ENCODE measurements at places on chromosomes 11 and 22.

DNA sequence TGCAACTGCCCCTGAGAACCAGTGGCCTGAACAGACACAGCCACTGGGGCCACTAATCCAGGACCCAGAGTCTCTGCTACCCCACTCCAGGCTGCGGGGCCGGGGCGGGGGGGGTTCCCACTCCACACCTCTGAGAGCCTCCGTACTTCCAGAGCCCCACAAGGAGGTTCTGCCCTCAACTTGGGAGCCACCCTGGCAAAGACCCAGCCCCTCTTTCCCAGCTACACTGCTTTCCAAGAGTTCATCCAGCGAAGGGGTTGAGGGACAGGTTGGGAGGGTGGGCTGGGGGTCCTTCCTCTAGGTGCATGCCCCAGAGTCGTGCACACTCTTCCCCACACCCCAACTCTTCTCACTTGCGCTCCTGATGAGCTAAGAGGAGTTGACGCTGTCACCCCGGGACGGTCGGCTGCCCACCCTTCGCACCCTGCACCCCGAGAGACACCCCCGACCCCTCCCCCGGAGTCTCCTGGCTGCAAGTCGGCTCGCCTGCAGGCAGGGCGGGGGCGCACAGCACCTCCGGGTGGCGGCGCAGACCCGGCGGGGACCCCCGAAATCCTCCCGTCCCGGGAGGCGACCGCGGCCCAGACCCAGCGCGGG is 531 bp downstream of the RAB3IL1 start:
- DNase-seq = no peak

DNA sequence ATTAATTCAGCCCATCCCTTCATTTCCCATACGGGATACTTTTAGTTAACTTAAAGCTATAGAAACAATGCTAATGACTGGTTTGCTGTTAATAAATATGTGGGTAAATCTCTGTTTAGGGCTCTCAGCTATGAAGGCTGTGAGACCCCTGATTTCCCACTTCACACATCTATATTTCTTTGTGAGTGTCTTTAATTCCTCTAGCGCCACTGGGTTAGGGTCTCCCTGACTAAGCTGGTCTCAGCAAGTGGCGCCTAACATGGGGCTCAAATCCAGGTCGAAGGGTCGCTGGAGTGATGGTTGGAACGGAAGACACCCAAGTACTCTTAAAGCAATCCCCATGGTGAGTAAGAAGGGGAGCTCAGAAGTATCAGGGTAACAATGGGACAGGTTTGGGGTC is 14.4 kb upstream of the OOSP1 start:
- DNase-seq = peak; percentile 3

DNA sequence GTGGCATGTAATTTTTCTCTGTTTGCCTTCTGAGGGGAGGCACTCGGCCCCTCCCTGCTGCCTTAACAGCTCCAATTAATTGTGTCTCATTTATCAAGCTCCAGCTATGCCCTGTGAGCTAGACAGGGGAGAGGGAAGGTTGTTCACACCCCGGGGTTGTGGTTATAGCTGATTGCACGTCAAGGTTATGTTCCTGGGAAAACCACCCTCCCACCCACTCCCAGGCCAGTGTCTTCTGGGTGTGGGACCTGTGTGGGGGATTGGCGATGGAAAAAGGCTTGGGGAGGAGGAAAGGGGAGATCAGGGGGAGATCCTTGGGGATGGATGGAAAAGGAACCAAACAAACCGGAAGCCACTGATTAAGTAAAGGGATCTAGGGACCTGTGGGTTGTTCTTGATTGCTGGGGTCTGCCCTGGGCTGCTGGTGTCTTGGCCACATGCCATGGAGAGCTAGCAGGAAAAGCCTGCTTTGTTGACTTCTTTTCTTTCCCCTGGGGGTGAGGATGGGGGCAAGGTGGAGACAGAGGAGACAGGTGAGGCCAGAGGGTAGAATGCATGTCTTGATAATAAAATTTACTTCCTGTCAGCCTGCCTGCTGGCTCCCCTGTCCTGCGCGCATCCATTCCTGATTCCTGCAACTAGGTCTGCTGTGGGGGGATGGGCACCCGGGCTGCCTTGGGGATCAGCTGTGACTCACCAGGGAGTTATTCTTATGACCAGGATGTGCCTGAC is 13.5 kb upstream of the SORL1-AS1 start:
- peak; percentile 50 for DNase-seq

- DNase-seq = no peak
Measured at GRCh38 chr11:2177076-2177475, 5.5 kb upstream of the TH start.

DNA sequence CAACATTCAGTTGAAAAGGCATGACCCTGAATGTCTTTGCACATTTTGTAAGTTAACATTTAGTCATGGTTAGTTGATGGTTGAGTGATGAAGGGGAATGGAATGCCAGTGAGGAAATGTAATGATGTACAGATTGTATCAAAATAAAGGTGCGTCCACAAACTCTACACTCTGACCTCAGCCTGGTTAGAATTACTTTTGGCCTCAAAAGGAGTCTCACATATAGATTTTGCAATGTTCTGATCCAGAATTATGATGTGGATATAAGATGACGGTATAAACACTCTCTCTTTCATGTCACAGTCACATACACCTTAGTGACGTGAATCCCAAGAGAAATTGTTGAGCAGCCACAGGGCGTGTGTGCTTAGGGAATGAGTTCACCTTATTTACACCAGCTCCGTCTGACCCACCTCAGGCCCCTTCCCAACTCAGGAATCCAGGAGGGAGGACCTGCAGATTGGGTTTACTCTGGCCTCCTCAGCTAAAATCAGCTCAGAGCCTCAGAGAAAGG is 100.1 kb downstream of the RDX start:
- no peak for DNase-seq

DNA sequence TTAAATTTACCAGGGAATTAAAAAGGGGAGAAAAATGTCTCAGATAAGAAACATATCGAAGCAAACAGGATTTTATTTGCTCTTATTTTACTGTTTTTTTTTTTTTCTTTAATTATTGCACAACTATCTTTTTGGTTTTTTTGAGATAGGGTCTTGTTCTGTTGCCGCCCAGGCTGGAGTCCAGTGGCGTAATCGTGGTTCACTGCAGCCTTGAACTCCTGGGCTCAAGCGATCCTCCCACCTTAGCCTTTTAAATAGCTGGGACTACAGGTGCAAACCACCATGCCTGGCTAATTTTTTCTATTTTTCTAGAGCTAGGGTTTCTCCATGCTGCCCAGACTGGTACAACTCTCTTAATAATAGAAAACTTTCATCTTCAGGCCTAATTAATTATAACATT is 32.5 kb downstream of the DRG1 start:
- no peak for DNase-seq

DNA sequence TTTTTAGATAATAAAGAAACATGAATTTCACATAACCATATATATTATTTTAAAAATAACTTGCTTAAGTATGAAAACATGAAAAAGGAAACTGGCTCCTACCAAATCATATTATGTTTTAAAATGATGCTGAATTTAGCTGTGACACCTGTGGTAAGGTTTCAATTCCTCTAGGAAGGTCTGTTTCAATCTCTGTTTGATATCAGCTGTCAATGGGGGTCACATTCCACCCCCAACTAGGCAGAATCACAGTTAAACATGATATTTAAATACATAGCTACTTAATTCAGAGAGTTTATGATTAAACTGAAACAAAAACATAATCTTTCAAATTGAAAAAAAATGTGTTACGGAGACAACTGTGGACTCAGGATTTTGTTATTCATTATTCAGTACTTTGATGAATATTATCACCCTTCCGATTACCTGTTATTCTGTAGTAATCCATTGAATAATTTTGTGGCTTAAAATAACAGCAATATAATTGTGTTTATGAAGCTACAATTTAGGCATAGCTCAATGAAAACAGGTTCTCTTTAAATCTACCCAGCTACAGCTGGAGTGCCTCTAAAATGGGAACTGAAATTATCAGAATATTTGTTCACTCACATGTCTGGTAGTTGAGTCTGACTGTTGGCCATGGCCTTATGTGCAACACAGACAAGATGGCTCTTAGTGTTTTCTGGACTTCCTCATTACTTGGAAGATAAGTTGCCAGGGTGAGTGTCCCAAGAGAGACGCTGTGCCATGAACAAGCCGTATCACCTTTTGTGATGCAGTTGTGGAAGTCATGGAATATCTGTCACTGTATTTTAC is 244.6 kb upstream of the ANO3 start:
- DNase-seq = no peak

- DNase-seq = no peak
Measured at GRCh38 chr22:36584666-36585065, 55.7 kb upstream of the EIF3D start.

- DNase-seq = no peak
Measured at GRCh38 chr22:18064636-18065035, 13.2 kb upstream of the PEX26 start.

DNA sequence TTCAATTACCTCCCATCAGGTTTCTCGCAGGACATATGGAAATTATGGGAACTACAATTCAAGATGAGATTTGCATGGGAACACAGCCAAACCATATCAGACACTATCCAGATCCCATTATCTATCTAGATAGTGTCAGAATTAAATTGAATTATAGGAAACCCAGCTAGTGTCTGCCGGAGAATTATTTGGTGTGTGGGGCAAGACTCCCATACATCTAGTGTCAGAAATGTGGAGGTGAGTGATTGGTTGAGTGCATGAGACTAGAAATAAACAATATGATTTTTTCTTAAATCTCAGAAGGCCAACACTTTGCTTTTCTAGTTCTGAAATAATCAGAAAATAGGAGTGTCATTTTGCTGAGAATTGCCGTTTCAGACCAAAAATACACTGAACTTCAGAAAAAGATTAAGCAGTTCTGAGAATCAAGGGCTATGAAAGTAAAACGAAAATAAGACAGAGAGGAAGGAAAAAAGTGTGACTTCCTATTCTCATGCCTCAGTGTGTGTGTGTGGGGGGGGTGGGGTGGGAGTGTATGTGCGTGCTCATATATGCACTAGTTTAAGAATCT is 21.3 kb downstream of the CASP12 start:
- DNase-seq = peak; percentile 45

DNA sequence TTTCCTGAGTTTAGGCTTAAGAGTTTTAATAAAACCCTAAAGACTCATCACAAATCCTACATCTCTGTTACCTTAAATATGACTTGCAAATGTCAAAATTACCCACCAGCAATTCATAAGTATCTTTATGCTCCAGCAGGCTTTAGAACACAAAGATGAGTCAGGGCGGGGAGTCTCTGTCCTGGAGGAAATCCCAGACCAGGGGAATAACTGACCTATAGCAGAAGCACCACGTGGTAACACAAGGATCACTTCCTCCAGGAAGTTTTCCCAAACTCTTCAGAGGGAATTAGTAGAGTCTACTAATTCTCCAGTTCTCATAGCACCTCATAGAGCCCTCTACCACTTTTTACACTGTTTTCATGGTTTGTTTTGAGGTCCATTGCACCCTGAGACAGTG is 217.0 kb downstream of the NAV2 start:
- no peak for DNase-seq

DNA sequence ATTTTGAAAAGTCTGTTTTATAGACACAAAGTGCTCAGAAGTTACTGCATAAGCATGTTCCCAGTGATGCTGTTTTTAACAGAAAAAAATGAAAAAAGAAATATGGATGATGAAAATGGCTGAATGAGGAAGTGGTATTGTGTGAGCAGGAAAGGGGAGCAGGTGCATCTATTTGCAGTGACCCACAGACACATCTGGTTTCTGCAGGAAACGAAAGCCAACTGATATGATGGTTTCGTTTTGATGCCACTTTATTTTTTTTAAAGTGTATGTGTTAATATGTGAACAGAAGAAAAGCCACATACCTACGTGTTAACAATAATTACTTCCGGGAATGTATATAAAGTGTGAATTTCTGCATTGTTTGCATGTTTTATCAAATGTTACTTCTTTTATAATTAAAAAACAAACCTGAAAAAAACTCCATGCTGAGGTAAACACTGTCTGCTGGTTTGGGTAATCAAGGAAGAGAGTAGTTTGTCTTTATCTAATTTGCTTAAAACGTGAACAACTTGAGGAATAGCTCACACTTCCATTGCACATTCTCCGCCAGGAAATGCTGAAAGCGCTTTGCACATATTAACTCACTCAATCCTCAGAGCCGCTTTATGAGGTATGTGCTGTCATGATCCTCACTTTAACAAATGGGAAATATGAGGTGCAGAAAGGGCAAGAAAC is 1335.9 kb downstream of the TBC1D22A start:
- DNase-seq = peak; percentile 73

DNA sequence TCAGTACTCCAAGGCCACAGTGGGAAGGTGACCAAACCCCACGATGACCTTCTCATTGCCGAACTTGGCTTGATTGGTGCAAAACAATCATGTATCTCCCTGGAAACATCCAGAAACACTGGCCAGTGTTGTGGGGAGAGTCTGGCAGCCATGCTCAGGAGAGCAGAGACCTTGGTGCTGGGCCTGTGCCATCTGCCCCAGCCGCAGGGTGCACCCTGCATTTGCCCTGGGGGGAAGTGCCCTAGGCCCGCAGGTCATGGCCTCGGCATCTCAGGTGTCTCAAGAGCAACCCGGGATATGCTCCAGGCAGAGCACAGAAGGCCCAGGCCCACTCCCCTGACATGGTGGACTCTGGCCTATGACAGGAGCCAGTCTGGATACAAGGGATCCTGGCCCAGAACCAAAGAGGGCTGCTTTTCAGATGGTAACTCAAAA is 23.7 kb downstream of the ARVCF start:
- no peak for DNase-seq

GRCh38 chr22:42862045-42862734 is 5.1 kb upstream of the ARFGAP3 start:
- DNase-seq = no peak

GRCh38 chr11:86644291-86644690 is 28.1 kb downstream of the ME3 start:
- DNase-seq = no peak

DNA sequence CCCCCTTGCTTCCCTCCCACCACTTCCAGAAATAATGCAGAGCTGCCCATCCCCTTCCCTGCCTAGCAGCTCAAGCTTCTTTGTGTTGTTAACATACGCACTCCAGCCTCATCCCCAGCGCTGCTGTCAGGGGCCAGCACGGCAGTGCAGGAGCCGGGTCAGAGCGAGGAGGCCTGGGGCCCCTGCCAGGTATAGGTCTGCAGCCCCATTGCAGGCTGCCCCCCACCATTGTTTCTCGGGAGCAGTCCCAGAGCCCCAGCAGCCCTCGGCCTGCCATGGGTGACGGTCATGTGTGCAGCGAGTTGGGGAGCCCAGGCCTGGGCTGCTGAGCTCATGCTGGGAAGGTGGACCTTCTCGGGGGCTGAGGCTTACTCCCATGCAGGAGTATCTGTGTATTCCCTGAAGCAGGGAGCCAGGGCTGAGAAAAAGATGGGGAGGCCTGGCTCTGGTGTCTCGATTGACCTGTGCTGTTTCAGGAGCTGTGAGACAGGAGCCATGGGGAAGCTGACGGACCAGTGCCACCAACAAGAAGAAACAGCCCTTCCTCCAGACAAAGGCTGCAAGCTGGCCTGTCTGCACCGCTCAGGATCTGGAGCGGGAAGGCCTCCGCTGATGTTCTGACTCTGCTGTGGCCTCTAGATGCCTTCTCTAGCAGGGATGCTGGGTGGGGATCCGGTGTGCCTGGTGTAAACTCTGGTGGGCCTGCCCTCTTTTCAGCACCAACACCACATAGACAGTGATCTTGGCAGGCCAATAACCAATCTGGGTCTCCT is 220.5 kb upstream of the B3GAT1 start:
- DNase-seq = no peak

All from CD4-positive, alpha-beta T cell treated with Interleukin-17A for 1 hour (primary cell).